A549 treated with Mapracorat at 1 μM for 4 hours (cell line): ENCODE measurements at places on chromosomes 2 and 18. TPM values are rescaled to one million over a fixed set of nuclear protein-coding genes. Genes with fewer than 3 reads are reported as not detected.

HOXD10 gene
- 4.4 to 6.4 TPM (median 5.4 TPM) in 5 replicates for total RNA-seq

LYPD6 gene
- 0.05 to 0.11 TPM (median 0.08 TPM) in 5 replicates for total RNA-seq

RASGRP3 gene
- total RNA-seq, result 0.43 to 1.1 TPM (median 0.71 TPM) in 5 replicates

CPO gene
- 0.11 to 0.13 TPM in 2 of 5 replicates, not detected in the others for total RNA-seq

CFAP65 gene
- 0.12 to 0.48 TPM (median 0.29 TPM) in 5 replicates for total RNA-seq

PSMG2 gene
- total RNA-seq, result 65.7 to 72.0 TPM (median 68.3 TPM) in 5 replicates

PCARE gene
- total RNA-seq, result not detected in 5 replicates

FKBP1B gene
- 10.6 to 12.7 TPM (median 11.5 TPM) in 5 replicates for total RNA-seq

ARID5A gene
- total RNA-seq, result 4.2 to 5.9 TPM (median 5.3 TPM) in 5 replicates

PPP1R1C gene
- 1.1 to 2.6 TPM (median 1.2 TPM) in 5 replicates for total RNA-seq

THOC1 gene
- total RNA-seq, result 17.0 to 19.7 TPM (median 17.5 TPM) in 5 replicates

RGPD3 gene
- 0.14 to 0.26 TPM (median 0.16 TPM) in 5 replicates for total RNA-seq

DNAJC5G gene
- total RNA-seq, result not detected in 5 replicates

NUP35 gene
- total RNA-seq, result 30.1 to 37.4 TPM (median 31.3 TPM) in 5 replicates

CDH2 gene
- 33.8 to 49.4 TPM (median 45.3 TPM) in 5 replicates for total RNA-seq

LIMS4 gene
- 0.12 to 0.75 TPM (median 0.57 TPM) in 5 replicates for total RNA-seq

NEDD4L gene
- total RNA-seq, result 30.9 to 37.9 TPM (median 33.7 TPM) in 5 replicates

NYAP2 gene
- 0.02 TPM in 1 of 5 replicates, not detected in the others for total RNA-seq

OR6B2 gene
- total RNA-seq, result not detected in 5 replicates

TSPYL6 gene
- not detected in 5 replicates for total RNA-seq
